ENCODE measurements at places on chromosomes 6 and 20.

- no peak for DNase-seq
Measured at GRCh38 chr20:36249450-36249849, 13.2 kb downstream of the AAR2 start.

GRCh38 chr20:45419188-45420091 is 3.5 kb downstream of the PIGT start:
- DNase-seq = peak; percentile 98

GRCh38 chr6:7258231-7258763 is 54.7 kb downstream of the SSR1 start:
- no peak for DNase-seq

- no peak for DNase-seq
Measured at GRCh38 chr6:98641949-98642719, 192.2 kb upstream of the POU3F2 start.

DNA sequence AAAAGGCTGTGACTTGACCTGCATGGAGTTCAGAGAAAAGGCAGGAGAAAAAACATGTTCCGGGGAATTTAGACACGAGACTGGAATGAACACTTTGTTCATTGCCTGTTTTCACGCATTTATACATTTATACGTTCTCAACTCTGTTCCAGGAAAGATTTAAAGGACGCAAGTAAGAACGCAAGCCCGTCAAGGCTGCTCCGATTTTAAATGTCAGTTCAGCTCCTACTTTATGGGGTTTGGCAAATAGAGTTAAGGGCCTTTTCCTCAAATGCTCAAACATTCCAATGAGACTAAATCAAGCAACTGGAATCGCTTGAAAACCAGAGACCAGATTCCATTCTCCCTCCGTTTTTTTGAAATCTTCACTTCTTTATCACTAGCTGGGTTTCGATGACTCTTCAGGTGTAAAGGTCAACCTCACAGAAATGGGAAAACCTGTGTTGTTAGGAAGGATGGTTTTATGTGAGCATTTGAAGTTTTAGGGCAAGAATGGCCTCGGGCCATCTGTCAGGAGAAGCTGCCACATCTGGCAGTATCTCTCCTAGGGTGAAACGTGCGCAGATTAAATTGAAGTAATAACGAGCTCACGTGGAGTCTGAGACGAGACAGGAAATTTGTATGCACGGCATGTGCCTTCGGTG is 24.9 kb downstream of the TTLL2 start:
- no peak for DNase-seq

- DNase-seq = no peak
Measured at GRCh38 chr6:105691971-105692370, 289.1 kb upstream of the PREP start.

DNA sequence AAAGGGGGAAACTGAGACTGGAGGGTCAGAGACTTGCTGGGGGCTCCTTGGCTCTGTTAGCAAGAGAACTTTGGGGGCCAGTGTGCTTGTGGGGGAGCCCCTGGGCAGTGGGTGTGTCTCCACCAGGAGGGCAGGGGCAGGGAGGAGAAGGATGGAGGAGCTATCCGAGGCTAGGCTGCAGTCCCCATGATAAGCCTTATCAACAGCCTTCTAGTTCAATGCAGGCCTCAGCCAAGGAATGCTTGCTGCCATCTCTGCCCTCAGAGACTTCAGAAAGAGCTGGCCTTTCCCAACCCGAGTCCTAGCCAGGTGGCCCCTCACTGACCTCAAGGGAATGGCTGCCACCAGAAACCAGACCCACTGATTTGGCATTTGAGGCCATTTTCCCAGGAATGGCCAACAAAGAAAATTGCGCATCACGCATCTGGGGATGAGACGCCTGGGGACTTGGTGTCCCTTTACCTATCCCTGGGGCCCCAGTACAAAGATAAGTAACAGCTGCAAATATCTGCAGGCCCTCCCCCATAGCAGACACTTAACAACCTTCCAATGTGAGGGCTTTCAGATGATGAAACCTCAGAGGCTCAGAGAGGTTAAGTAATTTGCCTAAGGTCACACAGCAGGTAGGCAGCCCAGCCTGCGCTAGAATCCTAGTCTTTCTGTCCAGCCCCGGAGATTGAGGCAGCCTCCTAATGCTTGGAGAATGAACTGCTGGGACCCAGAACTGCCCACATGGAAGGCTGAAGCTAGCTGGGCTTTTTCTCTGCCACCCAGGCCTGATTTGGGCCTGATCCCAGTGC is 4.9 kb downstream of the TGM2 start:
- DNase-seq = no peak

GRCh38 chr6:161414180-161414579 is 140.3 kb upstream of the AGPAT4 start:
- no peak for DNase-seq

- no peak for DNase-seq
Measured at GRCh38 chr20:1472556-1473245, 6.1 kb upstream of the NSFL1C start.

DNA sequence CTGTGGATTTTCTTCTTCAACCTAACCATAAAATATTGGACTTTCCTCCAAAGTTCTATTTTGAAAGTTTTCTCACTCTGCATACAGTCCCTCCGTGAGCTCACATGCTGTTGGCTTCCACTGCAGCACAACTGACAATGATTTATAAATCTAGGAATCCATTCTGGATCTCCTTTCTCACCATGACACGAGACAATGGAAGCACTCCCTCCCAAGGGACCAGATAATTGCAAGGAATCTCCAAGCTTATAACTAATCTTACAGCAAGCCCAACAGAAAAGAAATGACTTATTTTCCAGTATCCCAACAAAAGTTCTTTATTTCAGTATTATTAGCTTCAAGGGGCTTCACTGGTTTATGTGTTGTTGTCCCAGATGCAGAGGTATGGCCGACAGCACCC is 729.0 kb downstream of the RFPL4B start:
- no peak for DNase-seq

- DNase-seq = no peak
Measured at GRCh38 chr6:18447552-18447951, 60.4 kb downstream of the RNF144B start.

DNA sequence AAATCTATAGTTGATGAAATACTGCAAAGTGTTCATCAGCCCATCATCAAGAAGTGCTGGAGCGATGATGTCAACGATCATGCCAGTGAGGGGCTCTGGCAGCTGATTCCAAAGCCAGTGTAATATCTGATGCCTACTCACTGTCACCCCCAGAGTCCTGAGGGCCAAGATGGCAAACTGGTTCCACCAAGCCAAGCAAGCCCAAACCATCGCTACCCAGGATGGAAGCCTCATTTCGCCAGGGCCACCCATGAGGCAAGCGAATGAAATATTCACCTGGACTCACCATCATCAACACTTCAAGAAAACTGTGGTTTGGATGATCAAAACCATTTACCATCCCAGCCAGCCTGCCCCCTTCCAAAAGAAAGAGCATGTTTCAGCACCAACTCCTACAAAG is 76.5 kb downstream of the GNAS-AS1 start:
- no peak for DNase-seq

DNA sequence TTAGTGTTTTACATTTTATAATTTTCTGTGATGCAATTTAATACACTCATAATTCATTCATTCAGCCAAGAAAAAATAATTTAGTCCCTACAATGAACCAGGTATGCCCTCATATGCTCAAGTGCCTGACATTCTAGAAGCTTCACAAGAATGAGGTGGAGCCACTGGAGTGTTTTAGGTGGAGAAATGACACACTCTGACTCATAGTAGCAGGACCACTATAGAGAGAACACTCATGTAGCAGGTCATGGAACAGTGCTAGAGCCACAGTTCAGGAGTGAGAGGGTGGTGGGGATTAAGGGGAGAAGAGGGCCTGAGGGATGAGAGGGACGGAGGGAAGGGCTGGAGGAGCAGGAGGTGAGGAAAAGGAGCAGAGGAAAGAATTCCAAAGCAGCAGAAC is 1.4 kb upstream of the HLA-G start:
- DNase-seq = peak; percentile 62

DNA sequence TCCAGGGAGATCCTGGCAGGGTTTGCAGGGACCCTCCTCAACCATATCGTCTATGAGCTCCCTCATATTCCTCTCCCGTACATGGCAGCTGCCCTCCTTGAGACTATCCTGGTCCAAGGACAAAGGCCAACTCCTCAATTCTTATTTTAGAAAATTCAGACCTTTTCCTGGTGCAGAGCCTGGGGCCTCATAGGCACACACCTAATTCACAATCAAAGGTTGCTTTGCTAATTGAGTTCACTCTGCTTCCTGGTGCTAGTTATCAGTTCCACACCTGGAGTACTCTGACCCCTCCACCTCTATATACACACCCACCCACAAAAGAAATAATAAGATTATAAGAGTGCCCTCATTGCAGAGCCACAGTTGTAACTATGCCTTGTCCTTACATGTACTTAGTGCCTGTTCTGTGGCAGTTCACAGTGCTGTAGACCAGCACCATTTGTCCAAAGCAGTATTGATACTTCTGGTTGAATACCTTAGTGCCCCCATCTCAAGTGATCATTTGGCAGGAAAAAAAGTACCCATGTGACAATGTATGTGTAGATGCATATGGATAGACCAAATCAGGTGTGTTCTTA is 38.7 kb downstream of the GSS start:
- no peak for DNase-seq

DNA sequence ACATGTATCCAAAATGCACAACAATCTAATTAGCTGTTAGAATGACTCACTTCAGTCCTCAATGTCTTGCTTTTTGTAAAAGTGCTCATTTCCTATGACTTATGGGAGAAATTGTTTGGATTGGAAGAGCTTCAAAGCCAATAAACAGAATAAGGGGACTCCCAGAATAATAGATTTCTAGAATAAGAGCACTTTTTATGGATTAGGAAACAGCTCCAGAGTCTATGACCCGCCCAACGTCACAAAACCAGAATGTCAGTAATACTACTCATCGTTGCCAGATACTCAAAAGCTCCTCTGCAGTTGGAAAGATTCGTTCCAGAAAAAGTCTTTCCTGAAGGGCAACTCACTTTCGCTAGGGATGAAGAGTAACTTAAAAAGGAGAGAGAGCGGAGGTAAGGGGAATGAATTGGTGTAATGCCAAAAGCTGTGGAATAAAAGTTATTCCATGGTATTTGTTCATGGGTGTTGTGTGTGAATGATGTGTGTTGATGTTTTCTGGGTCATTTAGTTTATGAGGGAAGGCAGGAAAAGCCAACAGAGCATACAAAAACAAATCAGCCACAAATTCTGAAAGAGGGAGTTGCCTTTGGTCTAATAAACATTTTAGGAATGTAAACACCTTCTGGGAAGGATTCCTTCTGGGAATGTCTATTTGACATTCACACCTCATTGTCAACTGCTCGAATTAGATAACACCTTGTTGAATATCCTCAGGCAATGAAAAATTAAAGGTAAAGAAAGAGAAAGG is 64.6 kb downstream of the SYNE1 start:
- peak; percentile 93 for DNase-seq

GRCh38 chr20:23666698-23667097 is 22.1 kb downstream of the CST4 start:
- no peak for DNase-seq

DNA sequence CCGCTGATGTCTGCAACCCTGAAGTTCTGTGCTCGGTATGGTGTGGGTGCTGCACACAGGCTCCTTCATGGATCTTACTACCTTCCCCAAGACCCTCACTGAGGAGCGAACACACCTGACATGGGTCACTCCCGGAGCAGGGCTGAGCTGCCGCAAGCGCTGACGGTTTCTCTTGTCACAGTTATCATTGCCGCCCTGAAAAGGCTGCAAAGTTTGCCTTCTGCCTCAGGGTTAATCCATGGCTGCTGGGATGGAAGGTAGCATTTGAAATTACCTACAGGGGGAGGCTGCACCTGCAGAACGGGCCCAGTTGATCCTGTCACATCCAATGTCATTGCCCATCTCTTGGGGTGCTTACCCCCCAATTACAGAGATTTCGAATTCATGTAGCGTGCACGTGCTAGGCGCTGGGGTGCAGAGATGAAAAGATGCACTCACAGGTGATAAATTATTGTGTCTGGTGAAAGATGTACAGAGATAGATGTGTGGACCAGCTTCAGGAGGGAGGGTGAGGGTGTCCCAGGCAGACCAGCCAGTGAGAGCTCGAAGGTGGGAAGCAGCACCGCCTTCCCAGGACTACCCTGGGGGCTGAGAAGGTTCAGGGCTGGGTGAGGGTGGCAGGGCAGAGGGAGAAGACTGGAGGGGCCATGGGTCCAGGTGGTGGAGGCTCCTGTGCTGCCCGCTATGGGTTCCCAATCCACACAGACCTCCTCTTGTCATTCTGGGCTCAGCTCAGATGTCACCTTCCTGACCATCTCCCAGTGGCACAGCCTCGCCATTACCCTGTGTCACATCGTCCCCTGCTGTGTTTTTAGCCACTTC is 120.1 kb downstream of the SYCP2 start:
- no peak for DNase-seq

GRCh38 chr20:37677969-37678861 is 15.6 kb upstream of the CTNNBL1 start:
- DNase-seq = no peak

- DNase-seq = no peak
Measured at GRCh38 chr6:70409216-70409615, 4.1 kb upstream of the FAM135A start.

- DNase-seq = no peak
Measured at GRCh38 chr20:58511861-58512260, 3.3 kb downstream of the APCDD1L start.

GRCh38 chr6:5248302-5249098 is 12.2 kb downstream of the LYRM4 start:
- DNase-seq = no peak

GRCh38 chr6:163459536-163459935 is 45.0 kb downstream of the QKI start:
- DNase-seq = peak; percentile 68

- DNase-seq = no peak
Measured at GRCh38 chr6:37049758-37050044, 44.2 kb downstream of the FGD2 start.

DNA sequence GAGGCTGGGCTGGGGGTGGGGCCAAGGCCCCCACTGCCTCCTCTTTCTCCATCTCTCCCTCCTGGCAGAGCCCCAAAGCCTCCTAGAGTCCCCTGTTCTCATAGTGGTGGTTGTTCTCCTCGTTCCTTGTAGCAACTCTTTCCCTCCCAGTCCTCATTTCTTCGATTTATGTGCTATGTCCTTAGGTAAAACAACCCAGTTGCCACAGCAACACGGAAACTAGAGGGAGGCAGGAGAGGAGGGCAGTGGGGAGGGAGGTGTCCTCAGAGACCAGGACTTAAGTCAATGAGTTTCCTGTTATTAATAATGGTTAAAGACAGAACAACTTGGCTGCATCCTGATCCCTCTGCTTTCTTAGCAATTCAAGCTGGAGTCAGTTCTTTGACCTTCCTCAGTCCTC is 161.0 kb downstream of the INSM1 start:
- DNase-seq = no peak

GRCh38 chr20:37398750-37399621 is 53.0 kb downstream of the SRC start:
- DNase-seq = no peak

DNA sequence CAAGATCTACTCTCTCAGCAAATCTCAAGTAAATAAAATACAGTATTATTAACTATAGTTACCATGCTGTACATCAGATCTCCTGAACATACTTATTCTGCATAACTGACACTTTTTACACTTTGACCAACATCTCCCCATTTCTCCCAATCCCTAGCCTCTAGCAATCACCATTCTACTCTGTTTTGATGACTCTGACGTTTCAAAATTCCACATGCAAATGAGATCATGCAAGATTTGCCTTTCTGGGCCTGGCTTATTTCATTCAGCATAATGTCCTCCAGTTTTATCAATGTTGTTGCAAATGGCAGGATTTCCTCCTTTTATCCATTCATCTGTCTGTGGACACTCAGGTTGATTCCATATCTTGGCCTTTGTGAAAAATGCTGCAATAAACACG is 266.3 kb downstream of the RFPL4B start:
- DNase-seq = no peak
